ENCODE measurements at places on chromosomes 5 and 9.

- no peak for DNase-seq
These were observed 139.5 kb downstream of the RGS3 start for GRCh38 chr9:113603048-113603375.

DNA sequence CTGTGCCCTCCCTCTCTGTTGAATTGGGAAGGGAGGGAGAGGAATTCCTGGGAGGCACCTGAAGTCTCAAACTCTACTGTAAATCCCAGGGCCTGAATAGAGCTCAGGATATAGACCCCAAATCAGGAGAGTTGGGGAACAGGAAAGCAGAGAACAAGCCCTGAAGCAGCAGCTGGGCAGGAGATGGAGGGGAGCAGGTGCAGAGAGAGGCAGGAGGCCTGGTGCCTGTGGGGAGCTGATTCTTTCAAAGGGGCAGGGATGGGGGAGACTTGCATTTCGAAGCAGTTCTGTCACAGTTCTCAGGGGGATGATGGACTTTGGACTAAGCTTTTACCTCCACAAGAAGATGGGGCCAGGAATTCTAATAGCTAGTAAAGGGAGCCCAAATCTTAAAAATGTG is 50.2 kb downstream of the NIM1K start:
- DNase-seq: no peak

GRCh38 chr9:20373263-20373662 is 249.0 kb downstream of the MLLT3 start:
- DNase-seq: no peak

DNA sequence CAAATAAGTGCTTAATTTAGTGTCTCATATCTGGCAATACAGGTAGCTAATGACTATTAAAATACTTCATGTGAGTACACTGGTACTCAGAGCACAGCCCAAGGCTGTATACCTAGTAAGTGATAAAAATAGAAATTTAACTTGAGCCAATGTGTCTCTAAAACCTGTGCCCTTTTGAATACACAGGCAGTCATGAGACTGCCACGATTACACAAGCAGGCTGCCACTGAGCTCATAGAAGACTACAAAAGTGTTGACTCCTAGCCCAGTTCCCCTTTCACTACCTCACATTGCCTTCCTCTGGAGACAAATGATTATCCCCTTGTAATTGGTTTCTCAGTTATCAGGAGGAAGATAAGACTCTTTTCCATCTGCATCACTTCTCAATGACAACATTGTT is 66.3 kb upstream of the PAPPA start:
- DNase-seq: no peak

DNA sequence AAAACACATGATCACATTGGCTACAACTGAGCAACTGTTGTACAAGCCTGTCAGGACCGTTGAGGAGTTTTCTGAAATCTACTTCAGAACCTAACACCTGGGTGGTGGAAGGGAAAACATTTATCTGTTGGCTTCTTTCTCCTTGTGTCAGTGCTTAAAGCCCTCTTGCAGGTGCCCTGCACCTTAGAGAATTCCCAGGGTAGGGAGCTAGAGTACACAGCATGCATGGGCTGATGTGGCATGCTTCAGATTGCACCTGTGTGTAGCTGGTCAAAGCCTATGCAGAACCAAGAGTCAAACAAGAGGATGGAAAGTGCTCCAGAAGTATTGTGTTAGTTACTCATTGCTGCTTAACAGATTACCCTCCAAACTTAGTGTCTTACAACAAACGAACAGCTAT is 33.6 kb upstream of the ZBED3 start:
- DNase-seq: no peak

GRCh38 chr5:146754621-146755020 is 123.9 kb downstream of the PPP2R2B start:
- DNase-seq: no peak

DNA sequence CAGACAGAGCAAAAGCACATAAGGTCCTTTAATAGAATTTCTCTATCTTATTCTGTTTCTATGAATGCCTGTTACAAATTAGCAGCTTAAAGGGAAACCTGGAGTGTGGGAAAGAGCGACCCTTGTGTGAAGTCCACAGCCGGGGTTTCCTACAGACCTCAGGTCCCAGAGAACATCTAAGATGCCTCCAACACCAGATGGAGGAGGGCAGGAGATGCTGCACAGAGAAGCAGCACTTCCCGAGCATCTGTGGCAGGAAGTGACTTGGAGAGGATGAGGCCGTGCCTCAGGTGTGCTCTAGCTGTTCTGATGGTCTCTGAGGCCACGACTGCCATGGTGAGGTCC is 26.8 kb downstream of the IRF1 start:
- no peak for DNase-seq

All from HEK293T (cell line).